ENCODE measurements at places on chromosomes 6 and 20. TPM values are rescaled to one million over a fixed set of nuclear protein-coding genes. Genes with fewer than 3 reads are reported as not detected.
A peak's percentile ranks its signal among the peaks of the same experiment; 100 is the strongest.

DNA sequence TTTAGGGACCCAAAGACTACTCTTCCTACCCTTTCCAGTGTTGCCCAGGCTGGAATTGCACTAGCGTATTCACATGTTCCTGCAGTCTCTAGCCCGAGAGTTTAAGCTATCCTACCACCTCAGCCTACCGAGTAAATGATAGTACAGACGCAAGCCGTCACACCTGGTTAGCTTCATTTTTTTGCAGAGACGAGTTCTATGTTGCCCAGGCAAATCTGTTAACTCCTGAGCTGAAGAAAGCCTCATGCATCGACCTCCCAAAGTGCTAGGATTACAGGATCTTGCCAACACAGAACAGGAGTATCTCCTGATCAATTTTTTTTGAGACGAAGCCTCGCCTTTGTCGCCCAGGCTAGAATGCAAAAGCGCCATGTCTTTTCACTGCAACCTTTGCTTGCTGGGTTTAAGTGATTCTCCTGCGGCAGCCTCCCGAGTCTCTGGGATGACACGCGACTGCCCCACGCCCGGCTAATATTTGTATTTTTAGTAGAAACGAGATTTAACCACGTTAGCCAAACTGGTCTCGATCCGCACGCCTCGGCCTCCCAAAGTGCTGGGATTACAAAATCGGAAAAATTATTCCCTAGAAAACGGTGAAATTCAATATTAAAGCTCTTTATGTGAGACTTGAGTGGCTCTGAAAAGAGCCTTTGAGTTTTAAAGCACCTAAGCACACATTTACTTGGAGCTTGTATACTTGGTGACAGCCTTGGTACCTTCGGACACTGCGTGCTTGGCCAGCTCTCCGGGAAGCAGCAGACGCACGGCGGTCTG lies 128.5 kb downstream of the HFE start:
- DNase-seq = peak; percentile 76

POLH gene
- 23.5 TPM for total RNA-seq

IL17A gene
- not detected for total RNA-seq

DSP gene
- total RNA-seq = 18.4 TPM

SHLD1 gene
- 11.8 TPM for total RNA-seq

GHRH gene
- not detected for total RNA-seq

GRCh38 chr20:330233-331149 lies 5.1 kb downstream of the SOX12 start:
- DNase-seq = peak; percentile 70

GRCh38 chr20:38452880-38453624 lies 17.9 kb upstream of the SNHG17 start:
- DNase-seq = peak; percentile 27

DNA sequence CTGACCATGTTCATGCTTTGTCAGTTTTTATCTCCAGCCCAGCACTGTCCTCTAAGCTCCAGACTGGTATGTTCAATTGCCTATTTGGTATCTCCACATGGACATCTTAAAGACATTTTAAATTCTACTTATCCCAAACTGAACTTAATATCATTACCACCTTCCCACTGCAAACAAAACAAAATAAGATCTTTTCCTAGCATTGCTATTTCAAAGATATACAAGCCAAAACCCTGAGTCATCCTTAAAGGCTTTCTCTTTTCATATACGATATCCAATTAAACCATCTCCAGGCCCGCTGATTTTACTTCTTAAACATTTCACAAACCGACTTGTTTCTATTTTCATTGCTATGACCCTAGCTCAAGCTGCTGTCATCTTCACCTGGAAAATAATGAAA lies 35.1 kb upstream of the HS3ST5 start:
- DNase-seq = peak; percentile 0
